ENCODE measurements at places on chromosomes 12 and 14.

GRCh38 chr12:42557586-42558172 lies 31.9 kb downstream of the PRICKLE1 start:
- no peak for DNase-seq

DNA sequence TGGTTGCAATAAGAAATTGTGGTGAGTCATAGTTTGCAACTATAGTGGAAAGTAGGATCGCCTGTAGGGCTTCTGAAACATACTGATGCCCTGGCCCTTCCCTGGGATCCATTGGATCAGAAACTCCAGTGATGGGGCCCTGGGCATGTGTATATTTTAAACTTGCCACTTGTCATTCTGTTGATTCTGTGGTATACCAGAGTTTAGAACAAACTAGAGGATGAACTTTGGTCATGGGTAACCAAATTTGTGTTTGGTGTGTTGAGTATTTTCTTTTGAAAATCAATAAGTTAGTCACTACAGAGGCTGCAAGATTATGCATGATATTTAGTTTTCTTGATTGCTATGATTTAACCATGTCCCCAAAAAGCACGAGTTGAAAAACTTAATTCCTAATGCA lies 142.2 kb downstream of the SLC15A5 start:
- no peak for DNase-seq

DNA sequence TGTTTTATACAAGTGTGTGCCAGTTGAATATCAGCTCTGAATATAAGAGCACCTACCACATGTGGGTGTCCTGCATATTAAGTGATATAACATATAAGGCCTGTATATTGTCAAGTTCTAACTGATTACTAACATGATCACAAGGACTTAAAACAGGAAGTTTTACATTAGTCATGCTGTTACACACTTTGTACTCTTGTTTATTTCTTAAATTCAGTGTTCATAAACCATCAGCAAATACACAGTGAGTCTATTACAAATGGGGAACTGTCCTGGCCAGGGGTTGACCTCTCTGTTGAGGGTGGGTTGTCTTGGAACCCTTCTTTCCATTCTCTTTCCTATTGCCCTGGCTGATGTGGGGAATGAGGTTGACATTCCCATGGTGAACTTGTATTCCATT lies 19.1 kb downstream of the HELB start:
- DNase-seq: no peak

DNA sequence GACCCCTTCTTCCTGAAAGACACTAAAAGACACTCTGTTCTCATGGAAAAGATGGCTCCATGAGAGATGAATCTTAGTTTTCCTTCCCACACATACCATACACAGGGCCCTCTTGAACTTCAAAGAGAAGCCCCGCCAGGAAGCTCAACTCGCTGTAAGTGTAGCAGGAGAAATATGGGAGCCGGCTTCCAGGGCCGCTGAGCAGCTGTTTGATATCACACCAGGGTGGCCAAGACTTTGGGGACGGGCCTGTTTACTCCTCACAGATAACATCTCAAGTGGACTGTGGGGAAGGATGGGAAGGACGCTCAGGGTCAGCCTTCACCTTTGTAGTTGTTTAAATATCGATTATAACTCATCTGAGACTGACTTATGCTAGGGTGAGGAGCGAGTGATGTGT lies 235.5 kb upstream of the TBX3 start:
- no peak for DNase-seq

All from CD4-positive, alpha-beta T cell treated with Interleukin-17A for 1 hour (primary cell).